ENCODE measurements at places on chromosomes 12 and 14.

DNA sequence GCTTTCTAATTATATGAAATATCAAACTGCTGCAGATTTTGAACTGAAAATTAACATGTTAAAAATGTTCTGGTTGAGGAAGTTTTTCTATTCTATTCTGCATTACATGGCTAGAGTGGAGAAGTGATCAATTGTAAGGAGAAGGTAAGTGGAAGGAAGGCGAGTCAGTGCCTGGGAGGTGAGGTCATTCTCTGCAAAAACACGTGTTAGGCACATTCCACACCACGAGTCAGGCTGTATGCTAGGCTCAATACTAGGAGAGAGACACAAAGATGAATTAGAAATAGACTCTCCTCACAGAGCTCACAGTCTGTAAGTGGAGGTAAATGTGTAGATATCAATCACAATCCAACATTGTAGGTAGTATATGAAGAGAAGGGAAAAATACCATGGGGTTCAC lies 194.1 kb downstream of the NOVA1 start:
- DNase-seq, result no peak

GRCh38 chr14:44112774-44113460 lies 394.2 kb downstream of the FSCB start:
- no peak for DNase-seq

DNA sequence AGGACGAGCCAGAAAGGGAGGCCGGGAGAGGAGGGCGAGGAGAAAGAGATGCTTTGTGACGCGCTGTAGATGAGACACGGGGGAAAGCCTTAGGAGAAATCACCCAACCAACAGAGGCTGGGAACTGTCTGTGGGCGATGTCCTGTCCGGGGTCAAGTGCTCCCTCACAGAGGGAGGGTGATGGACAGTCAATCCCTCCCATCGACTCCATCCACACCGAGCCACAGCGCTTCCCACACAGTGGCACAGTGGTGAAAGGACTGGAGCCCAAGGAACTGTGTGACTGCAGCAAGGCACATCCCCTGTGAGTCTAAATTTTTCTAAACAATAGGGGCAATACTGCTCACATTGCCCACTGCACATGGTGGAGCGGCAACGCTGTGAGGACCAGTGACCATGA lies 89.1 kb downstream of the TTC7B start:
- DNase-seq, result no peak

GRCh38 chr12:66594688-66595087 lies 84.2 kb downstream of the GRIP1 start:
- DNase-seq, result no peak

DNA sequence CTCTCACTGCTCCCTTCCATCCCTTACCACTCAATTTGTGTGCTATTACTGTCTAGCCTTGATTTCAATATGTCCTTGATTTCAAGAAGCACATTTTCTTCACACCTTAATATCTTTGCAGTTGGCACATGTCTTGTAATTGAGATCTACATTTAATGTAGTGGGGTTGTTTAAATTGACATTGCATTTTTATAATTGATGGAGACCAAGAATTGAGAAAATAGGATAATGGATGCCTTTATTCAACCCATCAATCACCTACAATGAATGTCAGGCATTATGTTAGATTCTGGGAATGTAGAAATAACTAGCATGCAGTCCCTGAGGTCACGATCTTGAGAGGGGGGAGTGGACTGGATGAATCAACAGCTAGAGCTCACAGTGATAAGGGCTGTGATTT lies 94.6 kb downstream of the SMOC1 start:
- no peak for DNase-seq

- DNase-seq, result no peak
Measured at GRCh38 chr12:79420146-79420618, 270.6 kb downstream of the PAWR start.

GRCh38 chr12:132354211-132354981 lies 25.0 kb upstream of the GALNT9 start:
- peak; percentile 59 for DNase-seq

DNA sequence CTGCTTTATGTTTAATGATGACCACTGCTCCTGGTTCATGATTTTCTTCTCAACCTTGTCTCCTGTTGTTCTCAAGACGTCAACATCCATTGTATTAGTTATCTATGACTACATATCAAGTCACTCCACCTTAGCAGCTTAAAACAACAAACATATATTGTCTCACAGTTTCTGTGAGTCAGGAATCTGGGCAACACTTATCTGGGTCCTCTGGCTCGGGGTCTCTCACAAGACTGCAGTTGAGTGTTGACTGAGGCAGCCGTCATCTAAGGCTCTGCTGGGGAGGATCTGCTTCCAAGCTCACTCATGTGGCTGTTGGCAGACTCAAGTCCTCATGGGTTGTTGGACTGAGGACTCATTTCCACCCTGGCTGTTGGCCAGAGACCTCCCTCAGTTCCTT lies 27.3 kb upstream of the FRS2 start:
- no peak for DNase-seq

- DNase-seq, result no peak
Measured at GRCh38 chr14:104465482-104466390, 113.8 kb upstream of the C14orf180 start.

DNA sequence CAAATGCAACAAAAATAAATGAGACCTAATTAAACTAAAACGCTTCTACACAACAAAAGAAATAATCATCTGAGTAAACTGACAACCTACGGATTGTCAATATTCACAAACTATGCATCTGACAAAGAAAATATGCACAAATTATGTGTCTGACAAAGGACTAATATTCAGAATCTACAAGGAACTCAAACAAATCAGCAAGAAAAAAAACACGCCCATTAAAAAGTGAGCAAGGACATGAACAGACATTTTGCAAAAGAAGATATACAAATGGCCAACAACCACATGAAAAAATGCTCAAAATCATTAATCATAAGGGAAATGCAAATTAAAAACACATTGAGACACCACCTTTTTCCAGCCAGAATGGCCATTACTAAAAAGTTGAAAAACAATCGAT lies 37.0 kb downstream of the BLTP3B start:
- DNase-seq, result no peak

- DNase-seq, result no peak
Measured at GRCh38 chr12:75751769-75752471, 240.5 kb upstream of the KRR1 start.

GRCh38 chr14:85529803-85530574 lies at the start of gene FLRT2:
Gene FLRT2, plus strand, starts transcription at chr14:85530144. Its CDS starts 91,371 bp downstream, at chr14:85621515.
- peak; percentile 68 for DNase-seq

DNA sequence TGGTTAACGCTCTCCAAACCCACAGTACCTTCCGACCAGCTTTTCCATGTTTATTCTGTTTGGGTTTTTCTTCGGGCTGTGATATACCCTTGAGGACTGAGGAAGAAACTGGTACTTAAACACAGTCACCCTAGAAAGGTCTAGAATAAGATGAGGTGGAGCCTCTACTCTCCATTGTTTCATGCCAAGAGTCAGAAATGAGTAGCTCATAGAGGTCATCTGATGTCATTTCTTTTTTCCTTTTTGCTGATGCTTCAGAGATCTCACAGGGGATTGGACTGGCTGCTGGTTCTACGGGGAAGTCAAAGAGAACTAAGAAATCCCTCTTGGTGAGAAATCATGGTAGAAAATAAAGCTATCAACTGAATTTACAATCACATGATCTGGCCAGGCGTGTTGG lies 538.2 kb upstream of the TMEM132C start:
- DNase-seq, result no peak

DNA sequence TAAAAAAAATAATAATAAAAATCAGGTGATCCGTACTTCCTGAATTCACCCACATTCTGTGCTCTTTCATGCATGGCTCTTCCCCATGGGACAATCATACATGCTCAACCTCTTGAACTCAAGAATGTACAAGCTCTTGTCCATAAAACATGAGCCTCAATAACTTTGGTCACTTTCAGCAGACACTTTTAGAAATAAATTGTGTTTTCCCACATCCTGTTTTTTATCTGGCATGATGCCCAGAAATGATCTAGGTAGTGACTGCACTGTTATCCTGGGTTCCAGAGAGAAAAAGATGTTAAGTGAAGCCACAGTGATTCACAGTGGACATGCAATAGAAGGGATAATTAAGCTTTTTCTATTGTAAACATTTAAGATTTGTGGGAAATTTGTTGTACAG lies 537.6 kb upstream of the TMEM132C start:
- no peak for DNase-seq

- no peak for DNase-seq
Measured at GRCh38 chr14:39372656-39373055, 59.6 kb downstream of the FBXO33 start.

GRCh38 chr14:42687421-42687820 lies 1080.7 kb downstream of the LRFN5 start:
- no peak for DNase-seq

DNA sequence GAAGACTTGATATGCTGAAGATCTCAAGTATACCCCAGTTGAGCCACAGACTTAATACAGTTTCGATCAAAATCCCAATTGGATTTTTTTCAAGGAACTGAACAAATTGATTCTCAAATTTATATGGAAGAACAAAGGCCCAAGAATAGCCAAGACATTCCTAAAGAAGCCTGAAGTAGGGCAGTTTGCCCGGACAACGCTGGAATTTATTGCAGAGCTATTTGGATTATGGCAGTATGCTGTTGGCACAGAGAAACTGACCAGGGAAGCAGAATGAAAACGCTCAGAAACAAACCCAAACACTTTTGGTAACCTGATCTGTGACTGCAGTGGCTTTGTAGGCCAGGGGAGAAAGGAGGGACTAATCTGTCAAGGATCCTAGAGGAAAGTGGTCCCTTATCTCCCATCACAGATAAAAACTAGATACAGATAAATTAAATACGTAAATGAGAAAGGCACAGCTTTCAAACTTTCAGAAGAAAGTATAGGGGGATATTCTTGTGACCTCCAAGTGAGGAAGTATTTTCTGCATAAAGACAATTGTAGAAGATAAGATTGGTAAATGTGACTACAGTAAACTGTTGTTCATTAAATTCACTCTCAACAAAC lies 35.9 kb upstream of the GSC start:
- no peak for DNase-seq

- DNase-seq, result no peak
Measured at GRCh38 chr12:116637589-116638150, 78.5 kb downstream of the MAP1LC3B2 start.

- DNase-seq, result no peak
Measured at GRCh38 chr12:10249690-10250455, 37.2 kb downstream of the GABARAPL1 start.

DNA sequence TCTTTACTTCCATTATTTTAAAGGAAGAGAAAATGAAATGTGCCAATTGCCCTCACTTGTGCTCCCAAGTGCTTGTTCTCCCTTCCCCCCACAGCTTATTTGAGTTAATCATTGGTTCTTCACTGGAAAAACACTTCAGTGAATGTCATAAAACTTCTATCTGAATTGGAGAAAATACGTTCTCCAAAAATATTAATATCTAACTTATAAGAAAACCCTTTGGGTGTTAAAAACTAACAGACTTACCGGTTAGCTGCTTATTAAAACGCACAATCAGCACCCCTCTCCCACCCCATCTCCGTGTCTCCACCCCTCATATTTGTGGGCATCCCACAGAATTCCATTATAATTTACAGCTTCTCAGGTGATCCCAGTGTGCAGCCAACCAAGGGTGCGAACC lies 31.7 kb downstream of the PLEKHA5 start:
- no peak for DNase-seq

DNA sequence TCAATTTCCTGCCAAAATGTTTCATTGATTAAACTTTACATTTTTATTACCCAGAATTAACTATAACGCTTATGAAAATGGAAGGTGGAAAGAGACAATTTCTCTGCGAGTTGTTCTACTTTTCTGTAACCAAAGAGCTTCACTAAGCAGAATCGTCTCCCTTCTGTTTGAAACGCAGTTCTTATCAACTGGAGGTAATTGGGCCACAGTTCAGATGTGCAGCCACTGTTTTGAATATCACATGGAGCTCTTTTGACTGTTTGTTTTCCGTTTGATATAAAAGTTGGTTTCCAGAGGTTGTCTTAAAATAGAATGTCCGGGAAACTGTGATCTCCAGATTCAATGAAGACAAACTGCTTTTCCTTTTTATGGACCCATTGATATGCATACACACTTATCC lies 183.3 kb upstream of the SEL1L start:
- DNase-seq, result no peak

DNA sequence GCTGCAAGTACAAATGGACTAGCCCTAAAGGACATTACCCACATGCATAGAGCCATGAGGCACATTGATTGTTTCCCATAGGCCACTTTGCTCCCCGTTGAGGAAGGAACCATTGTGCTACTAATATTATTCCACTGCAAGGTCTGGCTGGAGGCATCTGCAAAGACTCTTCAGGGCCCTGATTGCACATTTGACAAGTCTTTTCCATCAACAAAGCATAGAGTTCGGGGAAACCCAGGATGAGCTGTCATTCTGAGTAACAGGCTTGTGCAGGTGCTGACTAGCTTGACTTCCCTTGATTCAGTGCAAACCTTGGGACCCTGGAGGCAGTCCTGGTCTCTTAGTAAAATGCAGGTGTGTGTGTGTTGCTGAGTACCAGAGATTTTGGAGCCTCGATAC lies 73.8 kb downstream of the SUSD6 start:
- DNase-seq, result peak; percentile 91

GRCh38 chr12:53972152-53972702 lies 699 bp upstream of the HOXC11 start:
- no peak for DNase-seq

GRCh38 chr12:122862872-122863701 lies 27.8 kb downstream of the HIP1R start:
- DNase-seq, result peak; percentile 74

DNA sequence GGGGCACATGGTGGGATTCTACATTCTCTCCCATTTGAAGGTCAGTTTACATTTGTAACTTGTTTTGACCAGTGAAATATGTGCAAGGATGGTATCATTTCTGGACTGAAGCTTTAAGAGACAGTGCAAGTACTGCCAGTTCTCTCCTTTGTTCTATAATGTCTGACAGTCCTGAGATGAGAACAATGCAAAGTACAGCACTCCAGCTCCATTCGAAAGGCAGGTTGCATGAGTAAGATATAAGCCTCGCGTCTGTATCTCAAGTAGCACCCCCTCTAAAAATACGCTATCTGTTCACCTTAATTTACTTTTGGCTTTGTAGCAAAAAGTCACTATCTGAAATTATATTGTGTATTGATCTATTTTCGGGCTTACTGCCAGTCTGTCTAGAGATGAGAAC lies 1122.2 kb upstream of the TMEM132C start:
- no peak for DNase-seq

DNA sequence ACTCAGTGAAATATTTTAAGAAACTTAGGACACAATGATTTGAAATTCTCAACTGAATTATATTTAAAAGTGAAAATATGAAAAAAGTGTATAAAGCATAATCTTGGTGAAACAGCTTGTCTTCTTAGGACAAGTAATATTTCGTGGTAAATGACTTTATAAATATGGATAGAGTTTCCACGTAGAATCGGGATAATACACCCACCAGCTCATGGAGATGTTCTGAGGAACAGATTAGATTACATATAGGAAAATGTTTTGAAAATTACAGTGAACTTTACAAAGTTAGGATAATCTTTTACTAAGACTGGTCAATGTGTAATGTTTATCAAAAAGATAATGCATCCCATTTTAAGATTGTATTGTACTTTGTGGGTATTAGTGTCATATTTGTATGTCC lies 25.6 kb upstream of the MYF6 start:
- no peak for DNase-seq

Data from RWPE2 (cell line).